ENCODE measurements at places on chromosomes 3 and 15.
A peak's percentile ranks its signal among the peaks of the same experiment; 100 is the strongest.

GRCh38 chr3:157868946-157869345, 237.3 kb downstream of the SHOX2 start:
- no peak for DNase-seq

- no peak for DNase-seq
These were observed 47.3 kb downstream of the IQSEC1 start for GRCh38 chr3:13025778-13026518.

DNA sequence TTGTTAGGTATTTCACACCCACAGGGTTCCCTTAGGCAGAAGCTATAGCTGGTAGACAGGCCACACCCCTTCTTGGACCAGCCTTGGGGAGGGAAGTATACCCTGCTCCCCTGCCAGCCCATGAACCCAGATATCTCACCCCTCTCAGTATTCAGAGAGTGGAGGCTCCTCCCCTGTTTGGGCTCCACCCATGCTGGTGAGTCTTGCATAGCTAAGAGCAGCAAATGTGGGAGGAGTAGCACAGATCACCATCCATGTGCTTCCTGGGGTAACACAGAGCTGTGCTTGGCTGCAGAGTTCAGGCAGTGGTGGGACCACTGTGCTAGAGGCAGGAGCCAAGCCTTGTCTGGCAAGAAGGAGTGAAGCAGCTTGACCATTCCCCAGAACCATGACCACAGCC, 427.2 kb downstream of the ZIC1 start:
- DNase-seq, result no peak

DNA sequence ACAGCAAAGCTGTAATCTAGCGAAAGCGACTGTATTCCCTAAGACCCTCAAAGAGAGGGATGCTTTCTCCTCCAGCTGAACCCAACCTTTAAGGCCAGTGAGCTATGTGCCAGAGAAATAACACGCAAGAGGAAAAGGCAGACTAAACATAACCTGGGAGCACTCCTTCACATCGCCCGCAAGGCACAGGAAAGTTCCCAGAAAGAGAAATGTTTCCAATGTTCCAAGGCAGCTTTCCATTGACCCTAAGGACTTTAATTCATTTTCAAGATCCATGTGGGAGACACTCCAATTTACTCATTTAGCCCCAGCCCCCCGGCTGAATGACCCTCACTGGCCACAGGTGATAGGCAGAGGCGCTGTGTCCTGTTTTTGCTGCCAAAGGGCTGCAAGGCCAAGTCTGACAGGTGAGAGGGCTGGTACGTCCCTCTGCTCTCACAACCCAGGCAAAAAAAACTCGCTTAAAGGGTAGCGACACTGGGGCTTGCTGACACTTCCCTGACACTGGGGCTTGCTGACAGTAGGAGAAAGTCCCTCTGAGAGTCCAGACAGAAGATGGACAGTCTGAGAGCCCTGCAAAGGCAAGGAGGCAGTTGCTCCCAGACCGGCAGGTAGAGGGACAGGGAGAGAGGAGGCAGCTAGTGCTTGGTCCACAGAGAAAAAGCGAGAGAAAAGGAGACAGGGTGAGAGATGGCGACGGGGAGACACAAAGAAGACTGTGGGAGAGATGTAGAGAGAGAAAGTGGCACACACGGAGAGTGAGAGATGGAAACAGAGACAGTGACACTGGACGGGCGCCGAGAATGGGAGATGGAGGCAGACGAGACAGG, 702 bp downstream of the ARHGEF3 start:
- peak; percentile 40 for DNase-seq

- DNase-seq, result no peak
These were observed 176.3 kb upstream of the ROPN1 start for GRCh38 chr3:124168271-124168670.

DNA sequence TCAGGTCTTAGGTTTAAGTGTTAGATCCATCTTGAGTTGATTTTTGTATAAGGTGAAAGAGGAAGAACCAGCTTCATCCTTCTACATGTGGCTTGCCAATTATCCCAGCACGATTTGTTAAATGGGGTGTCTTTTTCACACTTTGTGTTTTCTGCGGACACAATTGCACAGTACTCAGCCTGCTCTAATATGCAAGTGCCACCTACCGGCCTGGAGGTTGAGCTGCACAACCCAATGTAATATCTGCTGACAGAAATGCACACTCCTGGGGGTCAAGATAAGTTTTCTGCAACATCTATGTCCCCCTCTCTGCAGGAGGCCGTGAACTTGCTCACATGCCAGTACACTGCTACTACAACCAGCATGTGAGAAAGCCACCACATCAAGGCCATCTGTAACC, 791.9 kb upstream of the ROBO1 start:
- DNase-seq, result no peak

DNA sequence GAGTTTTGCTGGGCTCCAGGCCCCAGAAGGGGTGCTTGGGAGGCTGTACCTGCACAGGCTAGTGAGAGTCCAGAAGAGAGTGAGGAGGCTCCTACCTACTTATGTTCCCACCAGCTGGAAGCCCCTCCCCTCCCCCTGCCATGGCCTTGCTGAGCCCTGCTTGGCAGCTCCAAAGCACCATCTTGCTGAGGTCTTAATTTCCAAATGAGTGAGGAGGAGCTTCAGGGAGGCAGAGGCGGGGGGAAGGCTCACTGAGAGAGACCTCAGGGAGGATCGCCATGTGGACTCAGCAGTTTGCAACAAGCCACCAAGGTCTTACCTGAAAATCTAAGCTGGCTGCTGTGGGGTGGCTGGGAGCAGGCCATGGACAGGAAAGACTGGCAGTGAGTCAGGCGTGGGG, 8.7 kb upstream of the CACNA2D2 start:
- DNase-seq, result no peak

GRCh38 chr3:73504239-73504638, 120.5 kb downstream of the PDZRN3 start:
- DNase-seq, result no peak

GRCh38 chr3:103459815-103460214, 1025.0 kb downstream of the ZPLD1 start:
- no peak for DNase-seq

DNA sequence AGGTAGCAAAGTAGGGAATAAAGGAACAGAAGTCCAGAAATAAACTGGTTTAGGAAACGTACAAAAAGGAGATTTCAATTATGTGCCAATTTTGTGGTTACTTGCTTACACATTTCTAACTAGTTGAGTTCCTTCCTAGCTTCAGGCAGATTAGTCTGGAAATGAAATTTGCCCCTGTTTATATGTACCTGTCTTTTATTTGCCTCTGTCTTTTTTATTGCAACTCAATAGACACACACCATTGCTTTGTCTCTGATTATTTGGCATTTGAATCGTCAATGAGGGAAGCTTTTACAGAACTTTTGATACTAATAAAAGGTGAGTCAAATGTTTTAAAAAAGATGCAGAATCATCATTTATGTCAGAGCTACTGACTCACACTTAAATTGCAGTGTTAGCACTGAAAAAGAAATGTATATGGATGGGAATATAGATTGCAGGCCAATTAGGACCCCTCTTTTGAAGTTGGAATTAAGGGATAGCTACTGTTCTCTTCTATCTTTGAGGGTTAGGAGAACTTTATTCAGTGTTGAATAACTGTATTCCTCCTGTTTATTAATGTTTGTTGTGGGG, 60.5 kb downstream of the TRAK1 start:
- DNase-seq, result no peak

DNA sequence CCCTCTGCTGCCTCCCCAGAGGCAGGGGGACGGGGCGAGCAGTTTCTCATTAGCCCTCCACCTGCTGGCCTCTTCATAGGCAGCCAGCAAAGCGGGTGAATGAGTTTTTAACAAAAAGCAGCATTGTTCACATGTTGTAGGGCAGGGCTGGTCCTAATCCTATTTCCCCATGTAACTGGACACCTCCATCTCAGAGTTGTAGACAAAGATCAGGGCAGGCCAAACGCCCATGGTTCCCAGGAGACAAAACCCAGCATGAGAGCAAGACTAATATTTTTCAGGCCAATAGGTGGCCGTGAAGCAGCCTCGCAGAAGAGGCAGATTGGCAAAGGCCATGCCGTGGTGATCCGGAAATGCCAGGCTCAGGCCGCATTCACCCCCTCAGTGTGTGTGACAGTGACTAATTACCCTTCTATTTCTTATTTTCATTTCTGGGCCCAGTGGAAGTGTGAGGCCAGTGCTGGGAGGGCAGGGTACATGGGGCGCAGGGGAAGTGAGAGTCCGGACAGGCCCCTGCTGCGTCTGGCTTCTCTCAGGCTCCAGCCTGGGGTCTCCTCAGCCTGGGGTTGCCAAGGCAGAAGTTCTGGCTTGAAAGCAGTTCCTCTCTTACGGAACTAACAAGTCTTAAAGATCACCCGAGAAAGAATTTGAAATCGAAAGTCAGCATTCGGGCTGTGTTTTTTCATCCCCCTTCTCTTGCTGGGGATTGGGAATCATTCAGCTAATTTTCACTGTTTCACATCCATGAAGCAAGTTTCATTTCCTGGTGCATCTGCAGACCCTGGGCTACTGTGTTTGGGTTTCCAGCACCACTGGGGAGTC, 64.8 kb downstream of the BOC start:
- no peak for DNase-seq

DNA sequence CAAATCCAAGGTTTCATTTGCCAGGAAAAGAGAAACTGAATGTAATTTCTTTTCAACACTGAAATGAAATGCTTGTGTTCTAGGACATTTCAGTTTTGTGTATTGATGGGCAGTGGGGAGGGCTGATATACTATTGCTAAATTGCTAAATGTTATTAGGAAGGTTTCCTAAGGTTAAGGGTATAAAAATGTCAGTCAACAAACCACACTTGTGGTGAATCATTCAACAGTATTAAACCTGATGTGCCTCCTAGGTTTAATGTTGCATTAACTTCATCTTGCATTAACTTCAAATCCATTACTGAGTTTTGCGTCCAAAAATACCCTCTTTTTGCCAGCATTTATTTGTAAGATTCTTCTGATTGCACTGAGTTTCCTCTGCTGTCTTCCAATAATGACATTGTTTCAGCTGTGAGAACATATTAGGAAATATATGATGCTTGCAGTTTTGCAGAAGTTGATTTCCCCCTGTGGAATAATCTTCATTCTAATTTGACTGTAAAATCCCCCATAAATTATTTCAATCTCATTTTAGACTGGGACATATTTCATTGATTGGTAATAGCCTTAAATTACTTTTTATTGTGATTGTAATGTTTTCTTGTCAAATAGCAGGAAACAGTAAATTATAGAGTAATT, 758.3 kb downstream of the GBE1 start:
- DNase-seq, result no peak

GRCh38 chr3:141738891-141739363, 829 bp downstream of the RNF7 start:
- DNase-seq, result peak; percentile 34

GRCh38 chr15:66224946-66225345, 28.6 kb downstream of the MEGF11 start:
- DNase-seq, result no peak

DNA sequence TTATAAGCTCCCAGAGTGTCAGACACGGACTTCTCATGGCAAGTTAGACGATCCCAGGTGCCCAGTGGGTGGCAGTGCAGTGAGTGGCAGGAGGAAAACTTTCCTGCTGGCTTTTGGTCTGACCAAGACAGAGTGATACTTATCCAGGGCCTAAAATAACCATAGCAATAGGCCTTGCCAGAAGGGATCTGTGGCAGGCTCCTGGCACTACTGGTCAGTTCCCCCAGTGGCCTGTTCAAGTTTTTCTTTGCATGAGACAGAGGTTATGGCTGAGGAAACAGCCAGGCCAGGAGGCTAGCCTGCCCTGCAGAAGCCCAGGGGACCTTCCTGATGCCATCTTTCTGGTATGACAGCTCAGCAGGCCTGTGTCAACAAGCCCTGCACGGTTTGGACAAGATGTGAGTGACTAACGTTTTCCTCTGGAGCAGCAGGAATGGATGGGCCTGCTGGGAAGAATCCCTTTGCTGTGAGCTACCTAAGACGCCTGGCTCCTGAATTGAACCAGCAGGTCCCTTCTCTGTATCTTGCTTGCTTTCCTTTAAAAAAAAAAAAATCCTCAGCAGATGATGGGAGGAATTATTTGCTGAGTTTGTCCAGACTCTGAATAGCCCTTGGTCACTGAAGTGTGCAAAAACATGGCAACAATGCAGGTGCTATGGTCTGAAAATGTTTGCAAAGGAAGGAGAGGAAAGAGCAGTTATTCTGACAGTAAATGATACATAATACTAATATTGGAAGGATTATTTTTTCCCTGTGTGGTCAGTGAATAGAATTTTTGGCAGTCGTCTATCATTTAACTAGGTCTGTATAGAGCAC, 18.0 kb downstream of the SCG5 start:
- DNase-seq, result no peak

DNA sequence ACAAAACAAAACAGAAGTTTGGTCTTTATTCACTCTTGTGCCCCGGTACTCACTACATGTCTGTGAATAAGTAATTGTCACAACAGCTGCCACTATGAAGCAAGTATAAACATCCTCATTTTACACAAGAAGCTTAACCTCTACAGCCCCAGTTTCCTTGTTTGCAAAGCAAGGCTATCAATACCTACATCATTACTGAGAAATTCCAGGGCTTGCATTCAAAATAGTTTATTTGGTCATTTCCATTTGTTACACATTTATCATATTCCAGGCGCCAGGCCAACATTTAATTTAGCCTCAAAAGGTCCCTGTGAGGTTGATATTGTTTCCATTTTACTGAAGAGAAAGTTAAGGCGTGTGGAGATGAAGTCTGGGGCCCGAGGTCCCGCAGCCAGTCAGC, 161.4 kb upstream of the LRTM1 start:
- DNase-seq, result no peak

DNA sequence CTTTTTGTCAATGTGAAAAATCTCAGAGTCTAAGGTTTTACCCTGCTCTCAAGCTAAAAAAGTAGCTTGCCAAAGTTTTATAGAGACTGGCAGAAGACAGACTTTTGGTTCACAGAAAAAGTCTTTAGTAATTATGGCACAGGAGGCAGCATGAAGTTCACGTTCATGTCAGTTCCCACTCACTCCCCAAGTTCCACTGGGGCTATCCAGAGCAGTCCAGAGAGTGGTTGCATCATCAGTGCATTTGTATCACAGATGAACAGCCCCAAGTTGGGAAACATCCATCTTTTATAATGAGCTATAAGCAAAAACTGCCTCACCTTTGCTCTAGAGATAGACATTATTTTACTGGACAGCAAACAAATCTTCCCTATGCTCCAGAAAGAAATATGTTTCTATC, 454.1 kb upstream of the AGTR1 start:
- no peak for DNase-seq

- no peak for DNase-seq
These were observed 279.4 kb upstream of the TLE3 start for GRCh38 chr15:70376929-70377691.

DNA sequence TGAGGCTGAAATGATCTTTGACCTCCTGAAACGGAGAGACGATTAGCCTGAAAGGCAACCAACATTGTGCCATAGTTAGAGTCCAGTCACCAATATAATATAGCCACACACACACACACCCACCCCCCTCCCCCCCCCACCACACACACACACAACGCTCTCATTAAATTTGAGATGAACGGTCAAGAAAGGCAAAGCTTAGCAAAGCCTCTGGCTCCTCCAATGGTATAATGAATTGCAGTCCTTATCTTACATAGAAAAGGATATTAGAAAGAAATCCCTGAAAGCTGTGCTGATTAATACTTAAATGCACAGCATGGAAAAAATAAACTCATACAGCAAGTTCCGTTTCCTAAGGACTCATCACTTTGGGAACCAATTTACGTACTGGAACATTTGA, 876 bp upstream of the ZNF385D start:
- DNase-seq, result no peak

GRCh38 chr3:8629151-8630021, 15.2 kb downstream of the SSUH2 start:
- peak; percentile 79 for DNase-seq

Measured in stimulated activated CD4-positive, alpha-beta T cell treated with anti-CD3 and anti-CD28 coated beads, Interleukin-15, amount 100 ng/mL, for 24 hours (primary cell).